ENCODE measurements at places on chromosomes 1 and 21. TPM values are rescaled to one million over a fixed set of nuclear protein-coding genes. Genes with fewer than 3 reads are reported as not detected.

DNA sequence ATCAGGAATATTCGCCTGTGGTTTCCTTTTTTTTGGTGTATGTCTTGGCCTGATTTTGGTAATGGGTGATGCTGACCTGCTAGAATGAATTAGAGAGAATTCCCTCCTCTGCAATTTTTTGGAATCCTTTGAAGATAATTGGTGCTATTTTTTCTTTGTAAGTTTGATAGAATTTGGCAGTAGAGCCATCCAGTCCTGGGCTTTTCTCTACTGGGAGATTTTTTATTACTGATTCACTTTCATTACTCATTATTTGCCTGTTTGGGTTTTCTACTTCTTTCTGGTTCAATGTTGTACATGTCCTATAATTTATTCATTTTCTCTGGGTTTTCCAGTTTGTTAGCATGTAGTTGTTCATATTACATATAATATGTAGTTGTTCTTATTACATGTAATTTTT is 48.7 kb downstream of the NTMT2 start:
- no peaks in the 10 kb centered on the region for H3K4me1 ChIP-seq
- DNase-seq, result no peak
- no peak overlapping the region for H3K27ac ChIP-seq
- no peak overlapping the region for H3K4me3 ChIP-seq
- no peaks in the 10 kb centered on the region for H3K36me3 ChIP-seq

- no peaks in the 10 kb centered on the region for H3K36me3 ChIP-seq
- H3K4me1 ChIP-seq, result no peaks in the 10 kb centered on the region
- DNase-seq, result no peak
- H3K27ac ChIP-seq, result no peak overlapping the region
Measured at GRCh38 chr1:118815909-118816308, 172.2 kb downstream of the TBX15 start.

DNA sequence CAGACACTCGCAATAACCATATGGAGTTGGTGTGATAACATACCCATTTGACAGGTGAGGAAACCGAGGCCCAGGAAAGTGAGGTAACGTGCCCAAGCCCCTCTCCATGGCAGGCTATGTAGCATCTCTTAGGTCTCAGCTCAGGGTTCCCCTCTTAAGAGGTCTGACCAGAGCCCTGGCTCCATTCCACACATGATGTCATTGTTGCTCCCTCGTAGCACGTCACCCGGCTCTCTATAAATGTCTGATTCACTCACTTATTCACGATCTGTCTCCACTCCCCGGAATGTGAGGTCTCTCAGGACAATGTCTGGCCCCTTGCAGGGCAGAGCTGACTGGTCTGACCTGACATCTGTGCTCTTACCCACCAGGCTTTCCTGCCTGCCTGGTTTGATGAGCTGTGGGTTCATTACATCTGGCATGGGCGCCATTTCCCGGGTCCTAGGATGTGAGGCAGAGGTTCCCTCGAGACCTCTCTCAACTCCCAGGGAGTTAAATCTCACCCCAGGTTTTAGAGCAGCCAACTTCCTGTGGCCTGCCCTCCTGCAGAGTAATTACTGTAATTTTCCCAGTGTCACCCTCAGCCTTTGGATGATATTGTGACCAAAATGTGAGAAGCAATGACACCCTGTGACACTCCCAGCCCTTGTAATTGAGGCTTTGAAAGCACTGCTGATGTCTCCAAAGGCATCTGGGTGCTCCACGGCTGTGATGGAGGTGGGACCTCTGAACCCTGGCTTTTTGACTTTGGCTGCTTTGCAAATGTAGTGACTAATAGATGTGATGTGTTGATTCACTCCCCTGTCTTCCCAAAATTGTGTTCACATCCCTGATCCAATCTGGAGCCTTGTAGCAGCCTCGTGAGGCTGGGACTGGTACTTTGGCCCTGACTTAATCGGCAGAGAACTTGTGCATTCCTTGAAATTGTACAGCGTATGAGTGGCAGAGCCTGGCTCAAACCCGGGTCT is 10.6 kb downstream of the ACTL8 start:
- H3K4me3 ChIP-seq, result no peak overlapping the region
- peaks cover 7% of the 10 kb centered on the region for H3K27me3 ChIP-seq
- no peaks in the 10 kb centered on the region for H3K4me1 ChIP-seq
- DNase-seq, result no peak
- H3K36me3 ChIP-seq, result no peaks in the 10 kb centered on the region

DNA sequence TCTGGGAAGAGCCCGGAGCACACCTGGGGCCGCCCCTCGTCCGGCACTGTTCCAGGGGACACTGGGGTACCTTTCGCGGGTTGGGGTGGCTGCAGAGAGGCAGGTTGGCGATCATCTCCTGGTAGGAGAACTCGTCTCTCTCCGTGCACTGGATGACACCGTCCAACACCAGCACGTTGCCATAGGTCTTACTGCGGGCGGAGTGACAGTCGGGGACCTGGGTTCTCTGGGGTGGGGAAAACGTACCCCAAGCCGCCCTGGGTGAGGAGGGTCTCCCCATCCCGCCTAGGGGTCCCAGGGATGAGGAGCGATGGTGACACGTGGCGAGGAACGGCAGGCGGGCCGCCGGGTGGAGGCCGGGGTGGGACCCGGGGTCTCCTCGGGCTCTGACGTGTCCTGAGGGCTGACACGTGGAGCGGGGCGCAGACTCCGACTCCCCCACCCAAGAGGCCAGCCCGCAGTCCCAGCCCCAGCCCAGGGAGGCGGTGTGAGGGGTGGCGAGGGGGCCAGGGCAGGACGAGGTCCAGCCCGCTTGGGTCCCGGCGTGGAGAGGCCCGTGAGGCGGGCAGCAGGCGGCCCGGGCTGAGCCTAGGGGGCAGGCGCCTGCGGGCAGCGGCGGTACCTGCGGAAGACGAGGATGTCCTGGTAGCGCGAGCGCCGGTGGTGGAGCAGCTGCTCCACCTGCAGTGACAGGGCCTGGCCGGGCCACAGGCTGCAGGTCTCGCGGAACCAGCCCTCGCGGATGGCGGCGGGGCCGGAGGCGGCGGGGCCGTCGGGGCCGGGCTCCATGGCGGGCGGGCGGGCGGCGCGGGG is 457 bp downstream of the SRM start:
- DNase-seq, result no peak
- peak overlapping the region; percentile 69 for H3K27ac ChIP-seq
- peaks cover 25% of the 10 kb centered on the region for H3K4me1 ChIP-seq
- H3K27me3 ChIP-seq, result no peaks in the 10 kb centered on the region

- no peaks in the 10 kb centered on the region for H3K36me3 ChIP-seq
- H3K27me3 ChIP-seq, result no peaks in the 10 kb centered on the region
- H3K27ac ChIP-seq, result no peak overlapping the region
- peaks cover 28% of the 10 kb centered on the region for H3K4me1 ChIP-seq
Measured at GRCh38 chr1:27581823-27582243, 22.1 kb downstream of the AHDC1 start.

DNA sequence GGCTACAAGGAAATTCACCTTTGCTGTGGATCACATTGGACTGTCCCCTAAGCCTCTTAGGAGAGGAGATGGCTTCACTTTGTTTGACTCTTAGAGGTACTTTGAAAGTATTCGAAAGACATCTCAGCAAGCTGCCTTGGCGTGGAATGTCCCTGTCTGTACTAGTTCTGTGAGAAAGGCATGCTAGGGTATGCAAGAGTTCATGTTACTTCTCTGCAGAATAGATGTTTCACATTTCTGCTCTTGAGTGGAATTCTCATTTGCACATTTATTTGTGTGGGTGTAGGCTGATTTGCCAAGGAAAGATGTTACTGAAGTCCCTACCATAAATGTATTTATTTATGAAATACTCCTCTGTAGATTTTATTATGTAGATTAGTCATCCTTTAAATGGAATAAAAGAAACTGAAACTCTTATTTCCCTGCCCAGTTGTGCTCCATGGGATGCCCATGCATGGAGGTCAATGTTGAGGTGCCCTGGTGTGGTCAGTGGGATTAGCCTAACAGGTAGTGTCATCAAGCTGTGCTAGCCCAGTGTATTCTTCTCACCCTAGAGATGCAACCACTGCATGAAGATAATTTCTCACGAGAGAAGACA is 13.8 kb downstream of the MIA3 start:
- H3K4me3 ChIP-seq, result no peak overlapping the region
- H3K27me3 ChIP-seq, result no peaks in the 10 kb centered on the region

The OR2T35 gene
- not detected for total RNA-seq

The CNTN2 gene
- total RNA-seq, result not detected

DNA sequence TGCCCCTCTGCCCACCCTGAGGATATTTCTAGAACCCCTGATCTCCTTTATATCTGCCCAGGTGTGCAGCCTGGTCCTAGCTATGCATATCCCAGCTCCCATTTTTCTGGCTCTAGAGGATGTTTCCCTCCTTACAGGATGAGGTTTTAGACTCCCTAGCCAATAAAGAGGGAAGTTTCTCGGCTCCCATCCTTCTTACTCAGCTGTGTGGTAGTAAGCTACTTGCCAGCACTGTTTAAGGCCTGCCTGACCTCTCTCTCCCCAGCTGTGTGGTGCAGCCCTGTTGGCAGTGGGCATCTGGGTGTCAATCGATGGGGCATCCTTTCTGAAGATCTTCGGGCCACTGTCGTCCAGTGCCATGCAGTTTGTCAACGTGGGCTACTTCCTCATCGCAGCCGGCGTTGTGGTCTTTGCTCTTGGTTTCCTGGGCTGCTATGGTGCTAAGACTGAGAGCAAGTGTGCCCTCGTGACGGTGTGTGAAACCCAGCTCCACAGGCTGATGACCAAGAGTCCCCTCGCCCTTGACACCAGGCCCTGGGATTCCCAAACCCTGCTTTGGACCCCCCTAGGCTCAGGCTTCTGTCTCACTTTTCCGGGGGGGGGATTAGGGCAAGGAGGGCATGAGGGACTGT is 7.8 kb upstream of the P3R3URF start:
- peaks cover 13% of the 10 kb centered on the region for H3K36me3 ChIP-seq
- H3K27ac ChIP-seq, result peak overlapping the region; percentile 73
- no peak for DNase-seq
- peaks cover 52% of the 10 kb centered on the region for H3K4me1 ChIP-seq
- H3K27me3 ChIP-seq, result no peaks in the 10 kb centered on the region

The LIN9 gene
- 3.5 TPM for total RNA-seq

- H3K4me3 ChIP-seq, result no peak overlapping the region
- no peaks in the 10 kb centered on the region for H3K27me3 ChIP-seq
- peaks cover 32% of the 10 kb centered on the region for H3K4me1 ChIP-seq
- no peak for DNase-seq
- no peaks in the 10 kb centered on the region for H3K36me3 ChIP-seq
- H3K27ac ChIP-seq, result no peak overlapping the region
Measured at GRCh38 chr1:51520700-51521248, 1.7 kb upstream of the EPS15 start.

GRCh38 chr1:14298806-14299205 is 299.7 kb upstream of the KAZN start:
- H3K27ac ChIP-seq, result no peak overlapping the region
- no peaks in the 10 kb centered on the region for H3K4me1 ChIP-seq
- H3K27me3 ChIP-seq, result no peaks in the 10 kb centered on the region
- DNase-seq, result no peak
- H3K4me3 ChIP-seq, result no peak overlapping the region

GRCh38 chr1:236393681-236394481 is at the start of gene EDARADD:
EDARADD (plus strand) TSS chr1:236394286; CDS start chr1:236394445, 159 bp downstream.
- peak within 1 kb of the TSS; percentile 49 for H3K27ac ChIP-seq
- no peaks in the 10 kb centered on the region for H3K36me3 ChIP-seq
- peaks cover 16% of the 10 kb centered on the region for H3K4me1 ChIP-seq
- no peak for DNase-seq
- peak within 1 kb of the TSS; percentile 63 for H3K4me3 ChIP-seq

The SLC41A1 gene
- total RNA-seq, result 29.3 TPM

- H3K27me3 ChIP-seq, result no peaks in the 10 kb centered on the region
- no peaks in the 10 kb centered on the region for H3K4me1 ChIP-seq
- no peaks in the 10 kb centered on the region for H3K36me3 ChIP-seq
- no peak for DNase-seq
- H3K27ac ChIP-seq, result no peak overlapping the region
Measured at GRCh38 chr1:237834461-237834860, 56.3 kb downstream of the ZP4 start.

GRCh38 chr1:53956308-53957168 is 10.4 kb downstream of the LRRC42 start:
- no peak for DNase-seq
- H3K27me3 ChIP-seq, result no peaks in the 10 kb centered on the region
- H3K4me1 ChIP-seq, result peaks cover 18% of the 10 kb centered on the region
- peak overlapping the region; percentile 65 for H3K27ac ChIP-seq
- H3K36me3 ChIP-seq, result peaks cover 50% of the 10 kb centered on the region

The TBX15 gene
- 0.15 TPM for total RNA-seq

DNA sequence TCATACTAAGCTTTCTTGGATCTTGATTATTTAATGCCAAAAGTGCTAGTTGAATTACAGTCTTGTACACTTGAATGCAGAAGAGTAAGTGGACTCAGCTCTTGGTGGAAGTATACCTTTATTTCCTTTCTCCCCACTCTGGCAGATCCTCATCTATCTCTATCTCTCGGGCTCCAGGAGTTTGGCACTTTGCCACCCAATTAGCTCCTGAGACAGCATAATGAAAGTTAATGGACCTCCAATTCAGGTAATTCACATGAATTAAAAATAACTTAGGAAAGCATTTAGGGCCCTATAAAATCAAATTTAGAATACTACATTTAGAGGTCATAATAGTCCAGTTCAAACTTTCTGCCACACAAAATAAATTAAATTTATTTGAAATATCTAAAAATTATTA is 67.4 kb downstream of the OLFM3 start:
- DNase-seq, result no peak
- no peak overlapping the region for H3K4me3 ChIP-seq
- no peaks in the 10 kb centered on the region for H3K36me3 ChIP-seq
- no peaks in the 10 kb centered on the region for H3K4me1 ChIP-seq
- no peaks in the 10 kb centered on the region for H3K27me3 ChIP-seq

GRCh38 chr1:90488451-90488850 is 228.7 kb downstream of the BARHL2 start:
- H3K36me3 ChIP-seq, result no peaks in the 10 kb centered on the region
- no peak for DNase-seq
- H3K27me3 ChIP-seq, result no peaks in the 10 kb centered on the region
- no peak overlapping the region for H3K27ac ChIP-seq

- H3K4me1 ChIP-seq, result no peaks in the 10 kb centered on the region
- H3K36me3 ChIP-seq, result no peaks in the 10 kb centered on the region
- H3K27me3 ChIP-seq, result no peaks in the 10 kb centered on the region
- H3K4me3 ChIP-seq, result no peak overlapping the region
- no peak for DNase-seq
Measured at GRCh38 chr21:25508364-25508763, 98.9 kb downstream of the MRPL39 start.

- no peak overlapping the region for H3K27ac ChIP-seq
- DNase-seq, result no peak
- no peak overlapping the region for H3K4me3 ChIP-seq
- H3K36me3 ChIP-seq, result no peaks in the 10 kb centered on the region
- H3K27me3 ChIP-seq, result no peaks in the 10 kb centered on the region
- H3K4me1 ChIP-seq, result no peaks in the 10 kb centered on the region
Measured at GRCh38 chr21:35764586-35764985, 295.7 kb downstream of the SETD4 start.

The RHD gene
- not detected for total RNA-seq
